ENCODE measurements at places on chromosomes 12 and 14.

GRCh38 chr14:92507174-92507768 is 6.3 kb upstream of the RIN3 start:
- H3K4me3 ChIP-seq = no peak overlapping the region
- H3K27me3 ChIP-seq = no peaks in the 10 kb centered on the region
- no peaks in the 10 kb centered on the region for H3K36me3 ChIP-seq

DNA sequence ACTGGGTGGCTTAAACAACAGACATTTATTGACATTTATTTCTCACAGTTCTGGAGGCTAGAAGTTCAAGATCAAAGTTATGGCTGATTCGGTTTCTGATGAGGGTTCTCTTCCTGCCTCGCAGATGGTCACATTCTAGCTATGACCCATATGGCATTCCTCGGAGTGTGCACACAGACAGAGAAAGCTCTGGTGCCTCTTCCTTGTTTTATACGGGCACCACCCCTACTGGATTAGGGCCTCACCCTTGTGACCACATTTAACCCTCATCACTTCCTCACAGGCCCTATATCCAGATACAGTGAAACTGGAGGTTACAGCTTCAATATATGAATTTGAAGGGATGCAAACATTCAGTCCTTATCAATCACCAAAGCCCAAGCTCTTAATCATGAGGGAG is 77.0 kb upstream of the OVCH1 start:
- peaks cover 7% of the 10 kb centered on the region for H3K36me3 ChIP-seq
- H3K27me3 ChIP-seq = no peaks in the 10 kb centered on the region
- peaks cover 13% of the 10 kb centered on the region for H3K4me1 ChIP-seq
- H3K4me3 ChIP-seq = no peak overlapping the region
- DNase-seq = no peak

DNA sequence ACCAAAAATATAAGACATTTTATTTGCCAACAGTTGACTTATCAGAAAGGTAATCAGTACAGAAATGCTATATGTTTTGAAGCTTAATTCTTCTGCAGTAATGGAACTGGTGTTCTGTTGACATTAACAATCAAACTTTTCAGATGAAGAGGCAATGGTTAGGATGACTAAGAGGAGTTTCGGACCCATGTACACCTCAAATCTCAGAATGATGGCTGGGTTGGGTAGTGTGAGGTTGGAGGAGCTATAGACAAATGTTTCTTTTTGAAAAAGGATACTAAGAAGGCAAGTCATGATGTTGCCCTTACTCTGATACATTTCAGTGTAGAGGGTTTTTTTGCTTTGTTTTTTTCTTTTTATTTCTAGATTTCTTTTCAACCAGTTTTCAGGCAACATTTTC is 66.9 kb downstream of the KNTC1 start:
- no peaks in the 10 kb centered on the region for H3K4me1 ChIP-seq
- no peak overlapping the region for H3K27ac ChIP-seq
- peaks cover 15% of the 10 kb centered on the region for H3K36me3 ChIP-seq
- no peak for DNase-seq
- no peak overlapping the region for H3K4me3 ChIP-seq

- H3K36me3 ChIP-seq = no peaks in the 10 kb centered on the region
- H3K27ac ChIP-seq = no peak overlapping the region
- no peaks in the 10 kb centered on the region for H3K4me1 ChIP-seq
- DNase-seq = no peak
- no peaks in the 10 kb centered on the region for H3K27me3 ChIP-seq
- no peak overlapping the region for H3K4me3 ChIP-seq
These were observed 87.6 kb upstream of the PRB2 start for GRCh38 chr12:11482955-11483354.

All from lower lobe of right lung (tissue), 2 donors.